ENCODE measurements at places on chromosomes 2 and 18. TPM values are rescaled to one million over a fixed set of nuclear protein-coding genes. Genes with fewer than 3 reads are reported as not detected.

GRCh38 chr2:128545085-128545484, 226.4 kb upstream of the HS6ST1 start:
- H3K4me3 ChIP-seq: no peak overlapping the region
- DNase-seq: no peak
- no peaks in the 10 kb centered on the region for H3K4me1 ChIP-seq
- H3K27ac ChIP-seq: no peak overlapping the region
- H3K36me3 ChIP-seq: no peaks in the 10 kb centered on the region

- H3K36me3 ChIP-seq: no peaks in the 10 kb centered on the region
- no peak for DNase-seq
- H3K27me3 ChIP-seq: no peaks in the 10 kb centered on the region
- H3K4me3 ChIP-seq: no peak overlapping the region
- no peak overlapping the region for H3K27ac ChIP-seq
Measured at GRCh38 chr2:25306777-25307368, 34.9 kb downstream of the DNMT3A start.

DNA sequence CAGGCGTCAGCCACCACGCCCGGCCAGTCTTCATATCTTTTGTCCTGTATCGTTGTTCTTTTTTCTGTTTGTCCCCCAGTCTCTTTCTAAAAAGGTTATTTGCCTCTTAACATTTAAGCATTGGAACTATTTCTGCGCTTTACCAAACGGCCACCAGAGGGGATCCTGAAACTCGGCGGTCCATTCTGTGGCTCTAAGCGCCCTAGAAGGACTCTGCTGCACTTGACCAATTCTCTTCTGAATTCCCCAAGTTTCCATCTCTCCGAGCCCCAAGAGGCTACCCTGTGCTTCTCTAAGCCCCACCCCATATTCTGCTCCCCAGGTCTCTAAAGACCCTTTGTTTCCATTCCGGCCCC, 33.1 kb upstream of the REG3G start:
- H3K4me1 ChIP-seq: no peaks in the 10 kb centered on the region
- H3K27me3 ChIP-seq: no peaks in the 10 kb centered on the region
- no peak for DNase-seq
- no peak overlapping the region for H3K27ac ChIP-seq
- H3K4me3 ChIP-seq: no peak overlapping the region
- no peaks in the 10 kb centered on the region for H3K36me3 ChIP-seq

DNA sequence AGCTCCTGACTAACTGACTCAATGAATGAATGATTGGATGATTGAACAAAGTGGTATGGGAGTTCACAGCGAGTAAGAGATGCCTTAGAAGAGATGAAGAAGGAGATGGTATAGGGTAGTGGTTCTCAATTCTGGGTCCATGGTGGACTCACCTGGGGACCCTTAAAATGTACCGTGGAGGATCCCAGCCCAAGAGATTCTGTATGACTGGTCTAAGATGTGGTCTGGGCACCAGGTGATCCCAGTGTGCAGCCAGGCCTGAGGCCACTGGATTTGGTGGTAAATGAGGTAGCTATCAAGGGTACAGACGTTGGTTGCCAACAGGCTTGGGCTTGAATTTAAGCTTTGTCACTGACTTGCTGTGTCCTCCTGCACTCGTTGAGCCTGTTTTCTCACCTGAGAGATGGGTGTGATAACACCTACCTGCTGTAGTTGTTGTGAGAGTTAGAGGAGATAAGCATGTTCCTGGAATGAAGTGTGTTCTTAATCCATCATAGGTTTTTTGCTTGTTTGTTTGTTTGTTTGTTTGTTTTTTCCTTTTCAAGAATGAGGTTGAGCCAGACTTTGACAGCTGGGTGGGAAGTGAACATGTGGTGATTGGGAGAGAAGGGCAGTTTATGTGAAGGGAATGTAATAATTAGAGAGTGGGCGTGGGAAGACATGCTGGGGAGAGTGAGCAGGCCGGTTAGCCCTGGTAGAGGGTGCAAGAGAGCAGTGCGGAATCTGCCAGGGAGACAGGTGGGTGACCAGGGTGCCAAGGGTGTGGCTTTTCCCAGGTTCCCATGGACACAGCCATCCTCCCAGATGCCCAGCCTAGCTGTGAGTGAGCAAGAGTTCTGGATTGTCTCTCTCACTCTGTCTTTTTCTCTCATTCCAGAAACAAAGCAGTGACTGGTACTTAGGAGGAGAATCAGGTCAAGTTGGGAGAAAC, 31.4 kb upstream of the IL1B start:
- H3K36me3 ChIP-seq: no peaks in the 10 kb centered on the region
- H3K27me3 ChIP-seq: no peaks in the 10 kb centered on the region
- no peak overlapping the region for H3K4me3 ChIP-seq

- H3K36me3 ChIP-seq: no peaks in the 10 kb centered on the region
- no peak overlapping the region for H3K27ac ChIP-seq
- DNase-seq: no peak
- no peaks in the 10 kb centered on the region for H3K4me1 ChIP-seq
- no peak overlapping the region for H3K4me3 ChIP-seq
Measured at GRCh38 chr2:24731040-24731439, 62.2 kb downstream of the PTRHD1 start.

- no peak overlapping the region for H3K27ac ChIP-seq
- no peak overlapping the region for H3K4me3 ChIP-seq
- DNase-seq: no peak
- no peaks in the 10 kb centered on the region for H3K4me1 ChIP-seq
- no peaks in the 10 kb centered on the region for H3K36me3 ChIP-seq
Measured at GRCh38 chr18:6876641-6877041, 147.1 kb downstream of the ARHGAP28 start.

DNA sequence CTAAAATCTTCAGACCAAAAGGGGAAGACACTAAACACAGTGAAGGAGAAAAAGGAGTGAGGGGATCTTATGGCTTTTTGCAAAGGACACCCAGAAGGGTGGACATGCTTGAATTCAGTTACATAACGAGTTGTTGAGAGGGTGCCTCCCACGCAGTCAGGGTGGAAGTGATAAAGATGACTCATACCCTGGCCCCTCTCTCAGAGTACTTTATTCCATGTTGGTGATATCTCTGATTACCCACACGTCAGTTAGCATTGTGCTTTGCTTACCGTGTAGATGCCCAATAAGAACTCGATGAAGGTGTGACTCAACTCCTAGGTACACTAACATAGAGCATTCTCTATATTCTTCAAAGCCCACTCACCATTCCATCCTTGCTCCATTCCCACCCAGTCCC, 44.4 kb downstream of the EN1 start:
- no peak for DNase-seq
- H3K4me3 ChIP-seq: no peak overlapping the region
- no peaks in the 10 kb centered on the region for H3K27me3 ChIP-seq
- H3K36me3 ChIP-seq: no peaks in the 10 kb centered on the region
- H3K4me1 ChIP-seq: no peaks in the 10 kb centered on the region
- no peak overlapping the region for H3K27ac ChIP-seq

DNA sequence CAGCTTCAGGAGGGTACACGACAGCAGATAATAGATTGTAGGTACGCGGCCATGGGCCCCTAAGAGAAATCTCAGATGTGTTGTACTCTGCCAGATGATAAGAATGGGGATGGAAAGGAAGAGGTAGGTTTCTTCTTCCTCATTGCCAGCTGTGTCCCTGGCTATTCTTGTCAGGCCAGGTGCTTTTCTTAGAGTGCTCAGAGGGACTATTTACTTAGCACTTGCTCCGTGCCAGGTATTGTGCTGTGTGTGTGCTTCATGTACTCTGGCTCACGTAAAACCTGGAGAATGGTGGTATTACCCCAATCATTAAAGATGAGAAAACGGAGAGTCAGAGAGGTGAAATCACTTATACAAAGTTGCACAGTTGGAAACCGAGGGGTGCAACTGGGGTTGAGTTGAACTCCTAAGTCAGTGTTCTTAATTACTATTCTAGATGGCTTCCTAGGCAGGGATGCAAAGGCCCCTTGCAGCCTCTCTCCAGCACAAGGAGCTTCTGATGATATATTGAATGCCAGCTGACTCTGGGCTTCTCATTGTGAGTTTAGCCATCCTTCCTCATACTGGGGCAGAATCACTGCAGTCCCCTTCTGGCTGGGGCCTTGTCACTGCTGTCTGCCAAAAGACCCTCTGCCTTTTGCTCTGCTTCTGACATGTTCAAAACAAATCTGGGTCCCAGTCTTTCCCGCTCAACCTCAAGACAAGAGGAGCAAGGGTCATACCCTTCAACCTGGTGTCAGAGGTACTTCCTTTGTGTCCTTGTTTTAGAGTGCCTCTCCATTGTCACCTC, 60.7 kb downstream of the LYPD1 start:
- DNase-seq: no peak
- no peaks in the 10 kb centered on the region for H3K4me1 ChIP-seq
- no peaks in the 10 kb centered on the region for H3K36me3 ChIP-seq
- H3K4me3 ChIP-seq: no peak overlapping the region
- no peaks in the 10 kb centered on the region for H3K27me3 ChIP-seq

- no peaks in the 10 kb centered on the region for H3K27me3 ChIP-seq
- no peaks in the 10 kb centered on the region for H3K4me1 ChIP-seq
- H3K4me3 ChIP-seq: no peak overlapping the region
- no peak overlapping the region for H3K27ac ChIP-seq
- DNase-seq: no peak
- H3K36me3 ChIP-seq: no peaks in the 10 kb centered on the region
Measured at GRCh38 chr2:147214914-147215313, 629.9 kb upstream of the ACVR2A start.

- peak overlapping the region; percentile 85 for H3K27ac ChIP-seq
- no peaks in the 10 kb centered on the region for H3K4me1 ChIP-seq
- H3K36me3 ChIP-seq: no peaks in the 10 kb centered on the region
- H3K4me3 ChIP-seq: no peak overlapping the region
- H3K27me3 ChIP-seq: no peaks in the 10 kb centered on the region
- DNase-seq: no peak
Measured at GRCh38 chr2:33477473-33478468, 1.3 kb downstream of the RASGRP3 start.

DNA sequence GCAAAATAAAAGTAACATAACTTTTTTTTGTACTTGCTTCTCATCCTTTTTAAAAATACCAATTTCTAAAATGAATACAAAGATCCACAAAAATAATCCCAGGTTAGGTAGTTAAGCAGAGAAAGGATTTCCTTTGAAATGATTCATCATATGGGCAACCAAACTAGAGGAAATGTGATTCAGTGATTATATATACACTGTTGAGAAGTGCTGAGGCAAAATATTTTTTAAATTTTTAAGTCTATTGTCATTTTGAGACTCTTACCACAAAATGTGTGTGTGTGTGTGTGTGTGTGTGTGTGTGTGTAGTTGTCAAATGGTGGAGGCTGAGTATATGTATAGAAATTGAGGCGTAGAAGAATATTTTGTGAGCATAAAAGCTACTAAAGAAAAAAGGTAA, 1075.3 kb downstream of the LRP1B start:
- H3K27ac ChIP-seq: no peak overlapping the region
- H3K4me1 ChIP-seq: no peaks in the 10 kb centered on the region
- no peak for DNase-seq
- H3K27me3 ChIP-seq: no peaks in the 10 kb centered on the region
- no peak overlapping the region for H3K4me3 ChIP-seq

DNA sequence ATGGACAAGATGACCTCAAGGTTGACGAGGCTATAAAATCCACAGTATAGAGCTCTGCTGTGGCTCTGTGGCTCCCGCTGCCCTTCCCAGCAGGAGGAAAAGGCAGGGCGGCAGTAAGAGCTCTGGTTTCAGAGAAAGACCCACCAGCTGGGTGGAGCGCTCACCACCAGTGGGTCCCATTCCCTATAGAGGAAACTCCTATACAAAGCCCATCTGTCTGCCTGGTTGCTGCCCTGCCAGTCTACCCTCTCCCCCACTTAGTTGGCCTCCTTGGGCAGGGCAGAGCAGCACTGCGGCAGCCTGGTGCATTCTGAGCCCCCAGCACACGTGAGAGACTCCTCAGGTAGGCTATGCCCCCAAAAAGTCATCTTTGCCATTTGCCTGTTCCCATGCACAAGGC, 26.5 kb downstream of the TNS1 start:
- DNase-seq: no peak
- H3K4me3 ChIP-seq: no peak overlapping the region
- H3K36me3 ChIP-seq: no peaks in the 10 kb centered on the region
- no peaks in the 10 kb centered on the region for H3K27me3 ChIP-seq

GRCh38 chr2:134365356-134365755, 111.5 kb downstream of the MGAT5 start:
- H3K27ac ChIP-seq: no peak overlapping the region
- DNase-seq: no peak
- H3K36me3 ChIP-seq: no peaks in the 10 kb centered on the region
- no peaks in the 10 kb centered on the region for H3K27me3 ChIP-seq

- H3K4me3 ChIP-seq: no peak overlapping the region
- DNase-seq: no peak
- no peaks in the 10 kb centered on the region for H3K4me1 ChIP-seq
- no peaks in the 10 kb centered on the region for H3K36me3 ChIP-seq
- H3K27ac ChIP-seq: no peak overlapping the region
- no peaks in the 10 kb centered on the region for H3K27me3 ChIP-seq
Measured at GRCh38 chr2:1231466-1232063, 181.7 kb upstream of the TPO start.

- peak; percentile 81 for DNase-seq
- H3K4me3 ChIP-seq: no peak overlapping the region
- peak overlapping the region; percentile 49 for H3K27ac ChIP-seq
- no peaks in the 10 kb centered on the region for H3K4me1 ChIP-seq
- H3K36me3 ChIP-seq: no peaks in the 10 kb centered on the region
Measured at GRCh38 chr2:127121776-127122176, 14.8 kb upstream of the BIN1 start.

DNA sequence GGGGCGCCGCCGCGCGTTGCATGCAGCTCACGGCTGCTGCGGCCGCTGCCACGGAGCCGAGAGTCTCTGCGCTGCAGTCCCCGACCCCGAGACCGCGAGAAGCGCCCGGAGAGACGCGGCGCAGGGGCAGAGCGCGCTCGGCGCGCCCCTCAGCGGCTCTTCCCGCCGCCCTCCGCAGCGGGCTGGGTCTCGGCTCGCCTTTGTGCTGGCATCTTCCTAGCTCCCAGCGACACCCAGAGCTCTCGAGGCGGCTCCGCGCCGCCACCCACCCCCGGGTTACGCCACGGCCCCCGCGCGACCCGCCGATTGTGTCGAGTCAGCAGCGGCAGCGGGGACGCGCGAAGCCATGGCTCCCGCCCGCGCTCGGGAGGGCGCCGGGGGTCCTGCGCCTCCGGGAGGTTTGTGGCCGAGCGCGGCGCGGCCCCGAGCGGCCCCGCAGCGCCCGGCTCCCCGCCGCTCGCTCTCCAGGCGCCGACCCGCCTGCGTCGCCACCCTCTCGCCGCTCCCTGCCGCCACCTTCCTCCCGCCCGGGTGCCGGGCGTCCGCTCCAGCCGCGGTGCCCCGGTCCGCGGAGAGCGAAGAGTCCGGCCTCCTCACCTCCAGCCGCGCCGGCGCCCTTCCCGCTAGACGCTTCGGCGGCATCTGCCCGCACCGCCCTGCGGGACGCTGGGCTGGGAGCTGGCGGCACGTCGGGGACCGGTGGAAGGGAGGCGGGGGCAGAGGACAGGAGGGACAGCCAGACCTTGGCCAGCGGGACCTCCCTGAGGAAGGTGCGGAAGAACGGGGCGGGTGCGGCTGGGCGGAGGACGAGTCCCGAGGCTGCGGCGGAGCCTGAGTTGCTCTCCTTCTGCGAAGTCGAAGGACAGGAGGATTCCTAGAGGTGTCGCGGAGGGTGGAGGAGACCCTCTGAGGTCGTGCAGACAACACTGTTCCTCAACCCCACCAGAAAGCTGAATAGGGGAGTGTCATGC, 46.3 kb upstream of the CCDC150 start:
- no peaks in the 10 kb centered on the region for H3K36me3 ChIP-seq
- no peaks in the 10 kb centered on the region for H3K27me3 ChIP-seq
- H3K4me3 ChIP-seq: peak within 1 kb of the TSS; percentile 37
- H3K27ac ChIP-seq: no peak within 1 kb of the TSS
- no peaks in the 10 kb centered on the region for H3K4me1 ChIP-seq
- no peak for DNase-seq

Gene TEX44
- not detected for total RNA-seq

Gene MPP4
- total RNA-seq: 0.24 TPM

Gene LYPD1
- total RNA-seq: not detected

Gene CAPN10
- total RNA-seq: 39.6 TPM

Gene CHRNA1
- not detected for total RNA-seq

Data from uterus (tissue), 4 donors.